Activated T-cell treated with anti-CD3 and anti-CD28 coated beads, Interleukin-2, amount 50 U/mL, for 24 hours (primary cell): ENCODE measurements at places on chromosomes 3 and 15.

DNA sequence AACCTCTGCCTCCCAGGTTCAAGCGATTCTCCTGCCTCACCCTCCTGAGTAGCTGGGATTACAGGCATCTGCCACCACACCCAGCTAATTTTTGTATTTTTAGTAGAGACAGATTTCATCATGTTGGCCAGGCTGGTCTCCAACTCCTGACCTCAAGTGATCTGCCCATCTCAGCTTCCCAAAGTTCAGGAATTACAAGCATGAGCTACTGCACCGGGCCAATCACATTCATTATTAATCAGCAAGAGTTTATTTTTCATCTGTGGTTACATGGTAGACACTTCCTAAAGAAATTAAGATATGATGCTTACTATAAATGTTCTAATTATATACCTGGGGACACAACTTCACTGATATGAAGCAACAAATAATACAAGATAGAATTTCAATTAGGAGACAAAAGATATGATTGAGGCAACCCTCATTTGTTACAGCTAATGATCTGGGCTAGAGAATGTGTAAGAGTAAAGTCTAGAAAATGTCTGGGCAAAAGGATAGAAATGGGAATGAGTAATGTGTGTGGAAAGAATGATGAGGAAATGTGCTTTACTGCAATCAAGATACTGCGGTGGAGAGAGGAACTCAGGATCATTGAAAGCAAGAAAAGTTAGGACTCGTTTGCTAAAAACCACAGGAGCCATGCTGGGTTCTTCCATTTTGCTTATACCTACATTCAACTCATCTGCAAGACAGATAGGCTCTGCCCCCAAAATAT, 366.8 kb downstream of the ZIC1 start:
- no peak for DNase-seq

GRCh38 chr15:70299931-70300869, 202.5 kb upstream of the TLE3 start:
- DNase-seq, result peak; percentile 77

DNA sequence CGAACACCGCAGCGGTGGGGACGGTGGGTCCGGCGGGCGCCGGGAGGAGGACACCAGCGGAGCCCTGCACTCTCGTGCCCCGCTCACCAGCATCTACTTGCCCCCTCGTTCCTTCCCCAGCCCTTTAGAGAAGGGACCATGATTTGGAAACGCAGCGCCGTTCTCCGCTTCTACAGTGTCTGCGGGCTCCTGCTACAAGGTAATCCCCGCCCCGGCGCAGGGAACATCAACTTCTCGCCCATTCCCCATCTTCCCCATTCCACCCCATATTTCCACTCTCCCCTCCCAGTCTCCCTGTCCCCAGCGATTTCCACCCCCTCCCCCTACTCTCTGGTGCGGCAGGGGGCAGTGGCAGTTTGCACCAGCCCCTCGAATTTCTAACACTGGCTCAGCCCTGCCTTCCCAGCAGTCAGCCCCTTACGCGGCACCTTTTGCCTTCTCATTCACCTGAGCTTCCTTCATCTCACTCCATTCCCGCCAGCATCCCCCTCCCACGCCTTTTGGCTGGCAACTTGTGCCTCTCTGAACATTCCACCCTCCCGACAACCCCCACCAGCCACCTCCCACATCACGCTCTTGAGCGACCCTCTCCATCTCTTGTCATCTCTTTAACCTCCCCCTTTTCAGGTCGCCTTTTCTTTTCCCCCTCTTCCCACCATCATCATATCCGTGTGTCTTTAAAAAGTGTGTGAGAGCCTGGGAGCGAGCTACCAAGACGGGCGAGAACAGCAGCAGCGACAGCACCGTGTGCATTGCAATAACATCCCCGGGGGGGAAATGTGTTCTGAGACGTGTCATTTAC, 882 bp downstream of the CADM2 start:
- no peak for DNase-seq

- no peak for DNase-seq
Measured at GRCh38 chr15:85004550-85004949, 22.9 kb downstream of the PDE8A start.

- DNase-seq, result no peak
Measured at GRCh38 chr15:89756897-89757296, 5.8 kb upstream of the MESP1 start.

- no peak for DNase-seq
Measured at GRCh38 chr3:76438971-76439370, 600.9 kb upstream of the ROBO2 start.

GRCh38 chr3:178078953-178079352, 457.3 kb upstream of the KCNMB2 start:
- no peak for DNase-seq

DNA sequence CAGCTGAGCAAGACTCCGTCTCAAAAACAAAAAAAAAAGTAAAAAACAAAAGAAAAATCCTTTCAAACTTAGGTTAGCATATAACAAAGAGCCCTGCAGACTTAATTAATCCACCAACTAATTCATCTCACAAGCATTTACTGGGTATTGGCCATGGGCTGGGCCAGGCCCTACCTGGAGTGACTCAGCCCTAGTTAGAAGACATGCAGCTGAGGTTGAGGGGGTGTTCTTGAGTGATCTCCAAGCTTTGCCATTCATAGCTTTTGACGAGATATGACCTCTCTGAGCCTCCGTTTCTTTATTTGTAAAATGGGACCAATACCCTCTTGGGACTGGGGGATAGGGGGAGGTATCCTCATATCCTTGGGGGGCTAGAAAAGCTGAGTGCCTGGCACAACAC, 7.8 kb downstream of the FBXL22 start:
- DNase-seq, result no peak

GRCh38 chr3:157429708-157430107, 6.9 kb upstream of the PTX3 start:
- no peak for DNase-seq

DNA sequence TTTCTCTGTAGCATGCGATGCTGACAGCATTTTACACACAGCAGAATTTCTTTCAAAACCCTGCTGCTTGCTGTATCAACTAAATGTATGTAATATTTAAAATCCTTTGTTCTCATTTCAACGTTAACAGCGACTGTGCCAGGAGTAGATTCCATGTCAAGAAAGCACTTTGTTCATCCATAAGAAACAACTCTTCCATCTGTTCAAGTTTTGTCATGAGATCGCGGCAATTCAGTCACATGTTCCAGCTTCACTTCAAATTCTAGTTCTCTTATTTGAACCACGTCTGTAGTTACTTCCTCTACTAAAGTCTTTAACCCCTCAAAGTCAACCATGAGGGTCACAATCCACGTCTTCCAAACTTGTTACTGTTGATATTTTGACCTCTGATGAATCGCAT, 50.6 kb downstream of the SMARCC1 start:
- DNase-seq, result no peak

DNA sequence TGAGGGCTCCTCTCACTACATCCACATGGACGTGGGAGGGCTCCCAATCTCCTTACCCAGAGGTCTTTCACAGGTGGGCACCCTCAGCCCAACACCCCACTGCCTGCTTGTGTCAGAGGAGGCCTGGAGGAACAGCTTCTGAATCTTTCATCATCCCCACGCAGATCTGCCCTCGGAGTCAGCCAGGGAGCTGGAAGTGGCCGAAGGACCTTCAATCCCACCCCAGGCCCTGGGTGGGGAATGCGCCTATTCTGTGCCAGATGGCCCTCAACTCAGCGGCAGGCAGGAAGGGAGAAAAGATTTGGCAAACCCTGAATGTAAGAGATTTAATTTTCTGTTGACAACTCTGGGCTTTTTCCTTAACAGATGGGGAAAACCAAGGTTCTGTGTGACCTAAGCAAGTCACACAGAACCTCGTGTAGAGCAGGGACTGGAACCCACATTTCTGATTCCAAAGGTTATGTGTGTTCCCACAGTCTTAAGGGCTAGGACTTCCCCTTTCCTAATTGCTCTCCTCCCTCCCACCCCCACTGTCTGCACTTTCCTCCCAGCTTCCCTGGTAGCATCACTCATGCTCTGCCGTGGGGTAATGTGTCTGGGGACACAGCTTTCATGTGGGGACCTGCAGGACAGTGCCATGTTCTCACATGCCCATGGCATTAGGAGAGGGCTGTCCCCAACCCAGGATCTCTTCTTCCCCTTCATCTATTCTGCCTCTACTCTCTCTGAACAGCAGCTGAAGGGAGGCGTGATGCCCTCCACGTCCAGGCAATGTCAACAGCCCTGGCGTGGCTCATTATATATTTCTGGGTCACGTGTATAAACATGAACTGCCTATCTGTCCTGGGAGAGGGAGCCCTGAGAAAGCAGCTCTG, 98.1 kb downstream of the SEMA5B start:
- DNase-seq, result no peak

DNA sequence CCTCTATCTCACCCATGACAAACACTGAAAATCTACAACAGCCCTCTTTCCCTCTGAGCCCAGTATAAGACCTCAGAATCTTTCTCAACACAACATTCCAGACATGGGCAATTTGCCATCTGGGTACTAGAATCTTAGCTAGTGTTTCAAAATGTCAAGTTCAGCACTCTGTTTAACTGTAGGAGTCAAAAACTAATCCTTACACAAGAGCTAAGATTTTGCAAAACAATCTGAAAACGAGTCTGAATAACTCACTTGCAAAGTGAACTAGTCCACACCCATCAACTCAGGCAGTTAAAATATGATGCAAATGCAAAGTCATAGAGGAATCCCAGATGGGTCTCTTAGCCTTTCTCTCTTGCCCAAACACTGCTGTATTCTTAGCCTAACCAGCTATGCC, 67.8 kb downstream of the GPR176 start:
- no peak for DNase-seq

GRCh38 chr15:96363707-96364106, 33.2 kb downstream of the NR2F2 start:
- no peak for DNase-seq

- no peak for DNase-seq
Measured at GRCh38 chr3:177201700-177202397, 4.6 kb upstream of the TBL1XR1 start.

GRCh38 chr15:66842710-66843441, 140.8 kb downstream of the SMAD6 start:
- no peak for DNase-seq

- DNase-seq, result no peak
Measured at GRCh38 chr3:38396239-38396638, 49.7 kb downstream of the XYLB start.

DNA sequence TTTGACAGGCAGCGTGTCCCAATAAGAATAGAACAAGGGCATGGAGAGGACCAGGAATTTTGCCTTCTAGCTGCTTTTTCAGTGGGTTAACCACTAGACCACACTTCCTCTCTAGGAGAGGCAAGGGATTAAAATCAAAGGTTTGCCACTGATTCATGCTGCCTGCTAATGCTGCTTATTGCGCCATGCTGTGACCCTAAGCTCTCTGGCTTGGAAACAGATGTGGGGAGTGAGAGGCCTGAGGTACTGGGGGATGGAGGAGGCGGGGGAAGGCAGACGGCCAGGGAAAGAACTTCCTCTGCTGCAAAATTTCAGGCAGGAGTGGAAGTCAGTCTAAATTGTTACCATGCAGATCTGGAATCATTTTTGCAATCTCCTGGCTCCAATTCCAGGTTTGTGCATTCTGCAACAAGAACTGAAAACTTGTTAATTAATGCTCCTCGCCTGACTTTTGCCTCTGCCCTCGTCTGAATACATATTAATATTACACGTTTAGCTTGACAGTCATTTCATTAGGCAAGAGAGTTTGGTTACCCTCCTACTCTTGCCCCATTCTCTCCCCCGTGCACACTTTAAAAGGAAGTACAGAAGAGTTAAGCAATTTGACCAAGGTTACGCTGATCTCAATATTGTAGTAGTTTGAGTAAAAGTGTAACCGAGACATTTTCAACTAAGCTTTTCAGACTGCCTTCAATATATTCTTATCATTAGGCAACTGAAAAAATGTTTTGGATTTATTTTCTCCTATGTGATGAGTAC, 121.7 kb upstream of the SPRED1 start:
- DNase-seq, result no peak

- peak; percentile 66 for DNase-seq
Measured at GRCh38 chr15:98548139-98548971, 100.0 kb upstream of the IGF1R start.

GRCh38 chr15:71526060-71526820, 284.1 kb upstream of the NR2E3 start:
- DNase-seq, result no peak

- DNase-seq, result no peak
Measured at GRCh38 chr15:75590239-75590638, 11.1 kb upstream of the PTPN9 start.

GRCh38 chr3:177314897-177315296, 117.6 kb upstream of the TBL1XR1 start:
- DNase-seq, result peak; percentile 39

DNA sequence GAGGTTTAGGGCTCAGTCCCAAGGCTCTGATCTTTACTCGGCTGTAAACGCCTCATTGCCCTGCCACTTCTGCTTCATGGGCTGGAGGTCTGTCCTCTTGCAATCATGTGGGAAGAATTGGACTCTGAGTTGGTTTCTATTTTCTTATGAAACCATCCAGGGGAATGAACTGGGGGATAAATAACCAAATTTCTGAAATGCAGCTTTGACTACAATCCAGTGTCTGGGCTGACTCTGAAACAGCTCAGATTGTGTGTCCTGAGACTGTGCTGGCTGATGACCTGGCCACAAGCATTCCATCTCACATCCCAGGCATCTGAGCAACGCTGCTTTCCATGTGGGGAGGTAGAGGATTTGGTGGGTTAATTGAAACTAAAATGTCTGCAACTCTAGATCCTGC, 71.0 kb upstream of the GALNT15 start:
- DNase-seq, result no peak
